ENCODE measurements at places on chromosomes 13 and 19.

GRCh38 chr19:1136621-1137317, 33.0 kb downstream of the GPX4 start:
- no peak for DNase-seq

DNA sequence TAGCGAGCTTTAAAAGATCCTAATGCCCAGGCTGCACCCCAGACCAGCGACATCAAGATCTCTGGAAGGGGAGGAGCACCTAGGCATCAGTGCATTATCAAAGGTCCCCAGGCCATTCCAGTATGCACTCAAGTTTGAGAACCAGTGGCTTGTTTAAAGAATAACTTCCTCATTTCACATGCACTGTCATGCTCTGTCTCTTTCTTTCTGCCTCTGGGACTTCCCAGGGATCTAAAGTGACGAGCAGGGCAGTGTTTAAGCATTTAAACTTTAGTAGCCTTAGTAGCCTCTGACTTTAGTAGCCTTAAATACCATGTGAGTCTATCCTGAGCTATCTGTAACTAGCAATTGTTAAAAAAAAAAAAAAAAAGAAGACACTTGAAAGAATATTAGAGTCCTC, 8.9 kb upstream of the FARP1 start:
- no peak for DNase-seq

- no peak for DNase-seq
Observed at GRCh38 chr19:17339088-17339741, 1.9 kb downstream of the GTPBP3 start.

- DNase-seq = no peak
Observed at GRCh38 chr13:32496599-32497160, 41.9 kb downstream of the N4BP2L2 start.

- DNase-seq = no peak
Observed at GRCh38 chr19:4268816-4269430, 10.1 kb upstream of the SHD start.

- no peak for DNase-seq
Observed at GRCh38 chr13:25848812-25849745, 202.7 kb downstream of the SHISA2 start.

DNA sequence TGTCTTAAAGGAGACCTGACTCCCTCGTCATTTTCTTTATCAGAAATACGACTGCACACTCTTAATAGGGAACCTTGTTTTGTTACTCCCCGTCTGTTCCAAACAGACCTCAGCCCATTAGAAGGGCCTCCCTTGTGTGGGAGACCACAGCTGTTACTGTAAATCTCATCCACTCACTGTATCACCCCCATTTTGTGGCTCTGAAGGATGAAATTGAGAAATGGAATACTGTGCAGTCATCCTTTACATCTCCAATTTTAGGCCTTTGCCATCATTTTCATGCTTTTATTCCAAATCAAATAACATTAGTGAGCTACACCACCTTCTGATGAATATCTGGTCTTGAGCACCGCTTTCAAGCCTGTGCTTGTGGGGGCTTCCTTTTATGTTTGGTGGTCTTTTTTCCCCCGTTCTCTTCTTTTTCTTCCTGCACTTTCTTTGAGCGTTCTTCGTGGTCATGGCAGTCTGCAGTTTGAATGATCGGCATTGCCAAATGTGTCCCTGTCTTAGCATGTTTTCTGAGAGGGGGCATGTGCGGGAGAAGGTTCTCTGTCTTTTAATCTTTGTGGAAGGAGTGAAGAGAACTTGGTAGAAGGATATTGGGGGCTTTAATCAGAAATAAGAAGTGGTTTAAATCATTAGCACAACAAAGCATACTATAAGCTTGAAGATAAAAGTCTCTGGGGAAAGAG, 65.8 kb downstream of the GGACT start:
- DNase-seq = no peak

DNA sequence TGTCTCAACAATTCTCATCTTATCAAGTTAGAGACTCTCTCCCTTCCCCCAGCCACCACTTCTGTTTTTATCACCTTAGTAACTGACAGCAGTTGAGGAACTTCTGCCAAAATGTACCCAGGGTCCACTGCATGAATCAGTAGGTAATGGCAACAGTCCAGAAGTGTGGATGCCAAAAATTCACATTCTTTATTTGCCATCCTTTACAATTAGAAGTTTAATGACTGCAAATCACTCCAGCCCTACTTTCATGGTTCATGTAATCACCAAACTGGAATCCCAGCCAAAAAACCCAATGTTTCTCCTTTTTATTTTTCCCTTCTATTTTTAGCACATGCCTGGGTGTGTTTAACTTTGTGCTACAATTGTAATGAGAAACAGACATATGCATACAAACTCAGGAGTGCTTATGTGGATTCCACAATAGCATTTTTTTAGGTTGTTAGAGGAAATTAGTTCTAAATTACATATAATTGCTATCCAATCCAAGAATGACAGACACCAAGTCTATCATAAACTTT, 243.5 kb downstream of the RGCC start:
- DNase-seq = no peak

GRCh38 chr13:37390735-37391134, 207.8 kb downstream of the POSTN start:
- no peak for DNase-seq

DNA sequence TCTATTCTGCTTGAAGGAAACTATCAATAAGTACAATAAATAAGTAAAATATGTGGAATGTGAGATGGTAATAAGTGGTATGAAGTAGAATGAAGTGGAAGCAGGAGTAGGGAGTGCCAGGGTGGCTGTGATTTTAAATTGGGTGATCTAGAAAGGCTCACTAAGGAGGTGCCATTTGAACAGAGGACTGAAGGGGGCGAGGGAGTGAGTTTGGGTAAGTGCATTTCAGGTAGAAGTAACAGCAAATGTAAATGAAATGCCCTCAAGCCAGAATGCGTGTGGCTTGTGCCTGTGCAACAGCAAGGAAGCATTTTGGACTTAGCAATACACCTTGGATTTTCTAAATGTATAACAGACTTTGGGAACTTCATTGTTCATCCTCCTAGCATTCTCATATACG, 77.1 kb downstream of the CCNA1 start:
- DNase-seq = no peak

GRCh38 chr13:39370554-39370953, 232.4 kb downstream of the LHFPL6 start:
- peak; percentile 72 for DNase-seq

- peak; percentile 47 for DNase-seq
Observed at GRCh38 chr19:17214508-17215126, 540 bp upstream of the USE1 start.

DNA sequence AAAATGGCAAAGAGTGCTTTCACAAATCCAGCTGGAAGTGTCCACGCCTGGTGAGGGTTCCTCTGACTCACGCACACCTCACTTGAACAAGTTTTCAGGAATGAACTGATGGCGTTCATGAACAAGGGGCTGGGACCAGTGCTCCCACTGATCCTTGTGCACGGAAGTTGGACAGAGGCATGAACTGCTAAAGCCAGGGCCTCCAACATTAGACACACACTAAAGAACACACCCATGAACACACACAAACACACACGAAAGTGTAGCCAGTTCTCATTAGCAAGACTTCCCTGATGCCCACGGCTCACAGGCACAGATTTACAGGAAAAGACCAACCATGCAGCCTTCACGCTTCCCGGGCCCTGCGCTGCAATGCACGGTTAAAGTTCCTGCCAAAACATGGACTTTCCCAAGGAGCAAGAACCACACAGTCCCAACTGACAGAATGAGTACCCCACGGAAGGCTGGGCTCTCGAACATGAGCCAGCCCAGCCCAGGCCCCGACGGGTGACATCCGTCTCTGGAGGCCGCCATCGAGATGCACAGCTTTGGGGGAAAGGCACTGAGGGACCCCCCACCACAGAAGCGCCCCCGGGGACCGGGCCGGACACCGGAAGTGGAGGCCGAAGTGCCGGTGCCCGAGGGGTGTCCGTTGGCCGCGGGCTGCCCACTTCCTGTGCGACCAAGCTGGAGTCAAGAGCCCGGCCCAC, 808 bp downstream of the DNMT1 start:
- DNase-seq = no peak

- DNase-seq = no peak
Observed at GRCh38 chr13:75405976-75406703, 75.8 kb downstream of the TBC1D4 start.

DNA sequence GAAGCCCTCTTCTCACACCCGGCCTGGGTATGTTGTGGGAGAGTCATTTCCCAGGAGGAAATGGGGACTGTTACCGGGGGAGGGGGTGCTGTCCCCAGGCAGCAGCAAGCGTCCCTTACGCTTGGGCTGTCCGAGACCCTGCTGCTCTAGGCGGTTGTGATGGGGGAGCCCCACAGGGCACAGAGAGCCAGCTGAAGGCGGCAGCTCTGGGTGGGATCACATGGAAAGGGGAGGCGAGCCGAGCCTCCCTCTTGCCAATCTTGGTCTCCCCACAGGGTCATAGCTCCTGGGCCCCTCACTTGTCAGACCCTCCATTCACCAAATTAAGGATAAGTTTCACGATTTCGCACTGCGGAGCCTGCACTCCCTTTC, 22.0 kb downstream of the EPN1 start:
- DNase-seq = peak; percentile 47

DNA sequence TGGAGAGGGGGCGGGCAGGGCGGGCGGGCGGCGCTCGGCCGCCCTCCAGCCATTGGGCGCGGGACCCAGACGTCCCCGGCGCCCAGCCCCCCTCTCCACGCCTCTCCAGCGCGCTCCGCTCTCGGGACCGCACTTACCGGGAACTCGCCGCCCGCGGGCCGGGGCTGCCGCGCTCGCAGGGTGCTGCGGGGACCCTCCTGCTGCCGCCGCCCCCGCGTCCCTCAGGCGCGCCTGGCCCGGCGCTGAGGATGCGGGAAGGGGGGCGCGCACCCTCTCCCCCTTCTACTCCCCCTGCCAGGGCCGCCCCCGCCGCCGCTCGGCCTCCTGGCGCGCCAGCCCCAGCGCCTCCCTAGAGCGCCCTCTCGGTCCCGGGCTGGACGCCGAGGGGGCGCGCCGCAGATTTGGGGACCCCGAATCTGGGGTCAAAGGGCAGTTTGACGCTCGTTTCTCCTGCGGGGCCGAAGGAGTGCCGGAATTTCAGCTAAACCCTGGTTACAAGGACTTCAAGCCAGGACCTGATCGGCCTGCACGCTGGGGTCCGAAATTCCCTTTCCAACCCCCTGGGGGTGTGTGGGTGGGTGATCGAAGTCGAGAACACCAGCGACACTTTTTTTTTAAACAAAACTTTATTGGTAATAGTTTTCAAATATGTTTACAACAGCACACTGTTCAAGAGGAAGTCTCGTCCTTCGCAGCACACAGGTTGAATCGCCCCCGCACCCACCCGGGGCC, 696 bp upstream of the SAMD1 start:
- DNase-seq = peak; percentile 77

DNA sequence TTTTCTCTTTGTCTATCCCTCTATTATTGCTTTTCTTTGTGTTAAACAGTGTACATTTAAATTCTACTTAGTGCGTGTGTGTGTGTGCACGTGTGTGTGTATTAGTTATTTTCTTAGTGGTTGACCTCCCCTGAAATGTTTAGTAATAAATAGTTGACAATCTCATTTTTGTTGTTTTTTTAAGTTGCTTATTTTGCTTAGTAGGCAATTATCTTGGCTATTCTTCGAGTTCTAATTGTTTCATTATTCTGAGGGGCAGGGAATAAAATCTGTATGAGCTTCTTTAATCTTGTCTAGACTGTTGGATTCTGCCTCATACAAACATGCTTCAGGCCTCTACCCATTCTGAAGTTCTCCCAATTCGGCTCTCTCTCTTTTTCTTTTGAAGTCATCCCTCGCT, 1169.0 kb upstream of the ATXN8OS start:
- no peak for DNase-seq

- no peak for DNase-seq
Observed at GRCh38 chr13:51714663-51715168, 89.2 kb downstream of the DHRS12 start.

- DNase-seq = peak; percentile 81
Observed at GRCh38 chr19:47598407-47599349, 10.3 kb upstream of the BICRA start.

GRCh38 chr19:30637926-30638325, 265.7 kb downstream of the ZNF536 start:
- no peak for DNase-seq

DNA sequence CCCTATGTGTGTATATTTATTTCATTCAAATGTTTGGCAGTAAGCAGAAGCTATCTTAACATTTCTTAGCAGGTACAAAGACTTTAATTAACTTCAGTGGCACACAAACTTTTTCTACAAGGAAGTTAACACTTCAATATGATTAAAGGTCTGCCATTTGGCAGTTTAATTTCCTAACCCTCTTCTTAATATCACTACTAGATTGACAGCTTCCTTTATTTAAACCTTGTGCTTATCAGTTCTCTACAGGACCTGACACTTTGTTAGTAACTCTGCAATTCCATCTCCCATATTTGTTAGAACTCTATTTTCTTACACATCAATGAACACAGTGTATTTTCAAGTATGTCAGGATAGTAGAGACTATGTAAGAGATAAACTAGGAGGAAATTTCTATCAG, 152.4 kb upstream of the ATXN8OS start:
- DNase-seq = no peak

GRCh38 chr19:5039642-5040543, 71.0 kb downstream of the KDM4B start:
- DNase-seq = no peak

DNA sequence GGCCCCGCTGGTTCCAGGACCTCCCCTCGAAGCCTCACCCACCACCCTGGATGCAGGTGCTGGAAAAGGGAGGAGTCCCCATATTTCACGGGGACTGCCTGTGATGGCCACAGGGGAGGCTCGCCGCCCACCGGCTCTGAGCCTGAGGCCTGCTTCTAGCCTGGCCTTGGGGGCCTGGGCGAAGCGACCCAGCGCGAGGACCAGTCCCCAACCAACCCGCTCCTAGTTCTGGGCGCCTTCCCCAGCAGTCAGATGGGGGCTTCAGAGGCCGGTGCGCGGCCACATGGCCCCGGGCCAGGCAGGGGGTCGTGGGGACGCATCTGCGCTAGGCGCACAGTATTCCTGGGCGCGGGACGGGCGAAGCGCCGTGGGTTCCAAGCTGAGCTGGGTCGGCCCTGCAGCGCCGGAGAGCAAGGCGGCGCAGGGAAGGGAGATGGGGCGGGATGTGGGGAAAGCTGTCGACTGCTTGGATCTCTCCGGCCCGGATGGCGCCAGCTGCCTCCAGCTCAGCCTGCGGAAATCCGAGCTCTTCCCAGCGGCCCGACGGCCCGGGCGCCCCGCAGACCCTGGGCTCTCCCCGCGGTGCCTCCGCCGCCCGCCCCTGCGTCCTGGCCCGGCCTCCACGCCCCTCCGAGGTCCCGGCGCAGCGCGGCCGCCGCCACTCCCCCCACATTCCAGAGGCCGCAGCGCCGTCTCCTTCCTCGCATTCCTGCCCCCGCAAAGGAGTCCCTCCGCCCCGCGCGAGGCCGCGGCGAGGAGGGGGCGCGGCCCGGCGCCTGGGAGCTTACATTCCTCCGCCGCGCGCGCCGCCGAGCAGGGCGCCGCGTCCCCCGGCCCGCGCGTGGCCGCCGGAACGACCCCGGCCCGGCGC, at the start of gene WTIP:
Gene WTIP, plus strand, starts transcription at position 788 of the 871 bp plus-strand sequence. CDS start 217 bp downstream, outside the sequence.
- peak; percentile 95 for DNase-seq

DNA sequence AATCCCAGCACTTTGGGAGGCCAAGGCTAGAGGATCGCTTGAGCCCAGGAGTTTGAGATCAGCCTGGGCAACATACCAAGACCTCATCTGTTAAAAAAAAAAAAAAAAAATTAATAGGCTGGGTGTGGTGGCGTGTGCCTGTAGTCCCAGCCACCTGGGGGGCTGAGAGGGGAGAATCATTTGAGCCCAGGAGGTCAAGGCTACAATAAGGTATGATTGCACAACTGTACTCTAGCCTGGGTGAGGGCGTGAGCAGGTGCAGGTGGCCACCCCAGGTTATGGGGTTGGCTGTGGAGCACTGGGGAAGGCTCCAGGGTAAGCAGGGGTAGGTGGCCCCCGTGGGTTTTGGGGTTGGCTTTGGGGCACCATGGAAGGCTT, 33.9 kb downstream of the MCF2L start:
- DNase-seq = no peak

All from aorta (tissue), 5 donors.